NCI-H510A (cell line): ENCODE measurements at places on chromosomes 5 and 9.

GRCh38 chr5:170757182-170757601 is 26.3 kb upstream of the GABRP start:
- DNase-seq: no peak

DNA sequence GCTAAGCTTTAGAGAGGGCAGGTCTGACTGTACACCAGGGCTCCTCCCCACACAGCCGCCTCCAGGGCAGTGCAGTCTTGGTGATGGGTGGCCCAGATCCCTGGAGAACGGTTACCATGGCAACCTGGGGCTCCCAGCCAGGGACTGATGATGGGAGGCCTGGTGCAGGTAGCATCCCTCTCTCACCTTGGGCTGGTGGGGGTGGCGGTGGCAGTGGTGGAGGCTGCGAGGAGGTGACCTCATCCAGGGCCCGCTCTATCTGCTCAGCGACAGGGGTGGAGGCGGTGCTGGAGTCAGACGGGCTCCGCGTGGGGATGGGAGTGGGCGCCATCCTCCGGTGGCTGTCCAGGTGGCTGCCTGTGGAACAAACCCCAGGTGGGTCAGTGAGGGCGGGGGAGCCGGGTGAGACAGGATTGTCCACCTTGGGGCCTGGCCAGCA is 12.3 kb downstream of the PRR7 start:
- no peak for DNase-seq

GRCh38 chr9:17219261-17219660 is 84.4 kb downstream of the CNTLN start:
- no peak for DNase-seq

GRCh38 chr9:88278036-88278435 is 110.2 kb upstream of the SPIN1 start:
- no peak for DNase-seq

- no peak for DNase-seq
These were observed 630.2 kb upstream of the DMAC1 start for GRCh38 chr9:8429768-8430167.

DNA sequence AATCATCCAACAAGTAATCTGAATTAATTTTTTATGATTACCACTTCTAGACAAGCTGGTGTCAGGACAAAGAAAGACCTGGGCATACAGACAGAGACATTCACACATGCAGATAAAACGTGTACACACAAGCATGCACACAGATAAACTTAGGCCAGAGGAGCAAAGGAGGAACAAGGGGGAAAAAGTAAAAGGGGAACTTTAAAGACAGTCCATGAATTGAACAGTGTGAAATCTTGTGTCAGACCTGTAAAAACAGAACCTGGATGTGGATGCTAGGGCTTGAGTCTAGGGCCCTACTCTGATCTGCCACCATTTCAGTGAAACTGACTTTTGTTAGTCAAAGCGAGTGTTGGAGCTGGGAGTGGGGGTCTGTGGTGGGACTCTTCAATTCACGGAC is 11.2 kb upstream of the ZSWIM6 start:
- DNase-seq: no peak

GRCh38 chr5:7850395-7851239 is at the start of gene CFAP90:
TSS of gene CFAP90 (minus strand) at chr5:7851133. CDS start at chr5:7851021, 112 bp downstream.
- peak; percentile 72 for DNase-seq

DNA sequence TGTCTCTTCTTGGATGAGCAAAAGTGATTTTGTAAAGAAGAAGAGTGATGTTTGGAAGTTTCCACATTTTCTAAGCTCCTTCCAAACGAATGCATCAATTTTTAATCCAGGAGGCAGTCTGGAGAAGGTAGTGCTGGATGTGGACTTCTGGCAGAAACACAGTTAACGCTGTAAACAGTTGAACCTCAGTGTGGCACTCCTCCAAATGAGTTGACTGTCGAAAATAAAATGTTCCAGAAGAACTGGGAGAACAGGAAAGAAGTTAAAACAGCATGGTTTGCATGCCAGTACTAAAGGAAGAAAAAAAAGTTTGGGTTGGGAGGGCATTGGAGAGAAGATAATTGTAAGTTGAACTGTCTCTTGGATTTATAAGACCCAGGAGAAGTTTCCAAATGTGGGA is 6.5 kb downstream of the ZNF462 start:
- DNase-seq: no peak

GRCh38 chr5:131514316-131515283 is 120.4 kb downstream of the RAPGEF6 start:
- no peak for DNase-seq

DNA sequence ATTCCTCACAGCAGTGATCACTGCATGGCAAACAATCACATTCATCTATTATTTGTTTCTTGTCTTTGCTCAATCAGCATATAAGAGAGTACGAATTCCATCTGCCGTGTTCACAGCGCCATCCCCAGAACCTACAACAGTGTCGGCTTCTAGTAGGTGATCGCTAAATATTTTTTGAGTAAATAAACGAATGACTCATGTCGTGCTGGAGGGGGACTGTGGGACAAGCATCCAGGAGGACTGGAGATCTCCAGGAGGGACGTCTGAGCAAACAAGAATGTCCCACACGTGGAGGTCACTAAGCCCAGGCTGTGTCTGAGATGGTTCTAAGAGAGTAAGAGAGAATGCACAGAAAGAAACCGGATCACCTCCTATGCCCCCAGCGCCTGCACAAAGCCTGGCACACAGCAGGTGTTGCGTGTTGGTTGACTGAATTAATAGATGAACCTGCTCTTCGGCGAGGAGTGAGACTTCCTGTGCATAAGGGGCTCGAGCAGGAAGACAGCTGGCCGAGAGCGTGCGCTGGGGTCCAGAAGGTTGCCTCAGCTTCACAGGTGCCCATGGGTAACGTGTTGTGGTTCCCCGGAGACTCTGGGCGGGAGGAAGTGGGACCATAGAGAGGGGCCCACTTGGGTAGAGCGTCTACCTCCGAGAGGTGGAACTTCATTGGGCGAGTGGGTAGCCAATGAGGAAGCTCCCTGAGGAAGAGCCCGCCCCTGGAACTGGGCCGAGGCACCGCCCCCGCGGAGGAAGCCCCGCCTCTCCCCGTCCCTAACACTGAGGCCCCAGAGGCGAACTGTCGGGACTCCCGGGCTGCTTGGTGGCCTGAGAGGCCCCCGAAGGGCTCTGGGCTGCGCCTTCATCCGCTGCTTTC is 193.0 kb downstream of the MELK start:
- peak; percentile 75 for DNase-seq

- DNase-seq: no peak
These were observed 168.3 kb downstream of the PIK3R1 start for GRCh38 chr5:68383888-68384310.

GRCh38 chr5:77358255-77359205 is 133.6 kb downstream of the WDR41 start:
- DNase-seq: no peak

- DNase-seq: no peak
These were observed 5.8 kb downstream of the LCN12 start for GRCh38 chr9:136957901-136958300.

- no peak for DNase-seq
These were observed 749 bp downstream of the SOWAHA start for GRCh38 chr5:132813599-132814502.

DNA sequence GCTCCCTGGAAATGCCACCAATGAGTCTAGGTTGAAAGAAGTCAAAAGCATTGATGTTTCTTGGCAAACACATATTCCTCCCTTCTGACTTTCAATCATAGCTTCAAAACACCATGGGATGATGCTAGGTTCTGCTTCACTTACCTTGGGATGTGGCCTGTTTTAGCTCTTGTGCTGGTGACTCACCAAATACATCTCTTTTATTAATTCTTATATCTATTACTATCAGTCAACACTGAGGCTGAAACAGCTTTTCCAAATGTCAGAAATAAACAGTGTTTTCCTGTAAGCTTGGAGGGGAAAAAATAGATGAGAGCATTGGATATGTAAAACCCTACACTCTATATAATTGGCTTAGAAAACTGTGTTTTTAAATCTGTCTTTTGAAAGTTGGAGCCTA is 245.4 kb upstream of the NREP start:
- no peak for DNase-seq

GRCh38 chr9:132586830-132587591 is 4.6 kb downstream of the BARHL1 start:
- no peak for DNase-seq

DNA sequence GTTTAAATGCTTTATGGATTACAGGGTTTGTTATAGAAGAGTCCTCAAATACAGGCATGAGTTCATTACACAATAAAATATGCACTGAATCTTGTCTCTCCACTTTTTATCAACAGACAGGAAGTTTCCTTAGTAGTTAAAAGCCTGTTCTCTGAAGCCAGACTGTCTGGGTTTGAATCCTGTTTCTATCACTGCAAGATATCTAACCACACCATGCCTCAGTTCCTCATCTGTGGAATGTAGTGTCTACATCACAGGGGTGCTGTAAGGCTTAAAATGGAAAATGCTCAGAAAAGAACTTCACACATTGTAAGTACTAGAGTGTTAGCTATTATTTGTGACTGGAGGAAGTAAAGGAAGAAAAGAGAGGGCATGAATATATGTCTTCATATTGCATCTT is 9.3 kb downstream of the LIX1 start:
- DNase-seq: no peak

- DNase-seq: no peak
These were observed 526.3 kb downstream of the GABRG2 start for GRCh38 chr5:162593881-162594280.

GRCh38 chr9:106954974-106955850 is 92.2 kb downstream of the ZNF462 start:
- peak; percentile 46 for DNase-seq

- no peak for DNase-seq
These were observed 72.2 kb downstream of the SNX18 start for GRCh38 chr5:54589786-54590185.

DNA sequence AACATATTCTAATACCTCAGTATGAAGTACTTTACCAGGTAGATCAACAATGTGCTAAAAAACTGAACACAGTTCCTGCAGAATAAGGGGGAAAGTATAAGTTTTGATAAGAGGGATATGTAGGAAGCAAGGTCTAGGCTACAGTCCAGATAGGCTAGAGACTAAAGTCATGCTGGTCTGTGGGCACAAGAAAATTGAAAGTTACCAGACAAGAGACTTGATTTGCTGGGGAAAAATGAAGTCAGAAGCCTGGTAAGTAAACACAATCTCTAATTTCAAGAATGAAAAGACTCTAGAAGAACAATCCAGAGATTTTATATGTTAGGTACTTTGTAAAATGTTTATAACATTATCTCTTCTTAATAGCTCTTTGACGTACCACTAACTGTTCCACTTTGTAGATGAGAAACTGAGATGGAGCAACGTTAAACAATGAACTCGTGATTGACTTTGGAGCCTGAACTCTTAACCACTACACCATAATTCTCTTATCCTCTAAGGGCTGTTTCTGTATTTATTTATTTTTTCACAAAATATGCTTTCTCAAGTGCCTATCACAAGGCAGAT is 19.5 kb downstream of the ADAMTS6 start:
- DNase-seq: no peak

DNA sequence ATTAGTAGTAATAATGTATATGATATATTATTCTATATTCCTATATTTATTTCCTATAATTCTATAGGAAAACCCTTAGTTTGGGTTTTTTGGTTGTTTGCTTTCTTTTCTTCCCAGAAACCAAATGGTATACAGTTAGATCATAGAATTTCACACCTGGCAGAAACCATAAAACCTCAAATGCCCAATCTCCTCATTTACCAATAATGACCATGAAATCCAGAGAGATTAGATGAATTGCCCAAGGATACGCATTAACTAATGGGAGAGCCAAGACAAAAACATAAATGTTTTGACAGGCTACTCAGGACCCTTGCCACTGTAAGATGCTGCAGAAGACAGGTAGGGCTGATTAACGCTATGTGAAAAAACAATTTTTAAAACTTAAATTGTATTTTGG is 158.7 kb upstream of the FST start:
- DNase-seq: no peak

DNA sequence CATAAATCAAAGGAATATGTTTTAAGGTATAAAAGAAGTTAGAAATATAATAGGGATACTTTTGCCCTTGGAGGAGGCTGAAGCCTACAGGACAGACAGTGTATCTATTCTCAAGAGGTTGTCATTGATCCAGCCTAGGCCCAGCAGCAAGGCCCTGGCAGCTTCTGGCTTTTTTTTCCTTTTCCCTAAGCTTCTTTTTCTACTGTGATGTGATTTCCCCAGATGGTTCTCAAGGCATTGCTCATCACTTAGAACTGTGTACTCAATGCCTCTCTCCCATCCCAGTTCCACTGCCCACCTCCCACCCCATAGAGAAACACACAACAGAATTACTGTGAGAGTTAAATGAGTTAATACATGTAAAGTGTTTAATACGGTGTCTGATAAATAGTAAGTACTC is 88.6 kb downstream of the SLC44A1 start:
- no peak for DNase-seq

DNA sequence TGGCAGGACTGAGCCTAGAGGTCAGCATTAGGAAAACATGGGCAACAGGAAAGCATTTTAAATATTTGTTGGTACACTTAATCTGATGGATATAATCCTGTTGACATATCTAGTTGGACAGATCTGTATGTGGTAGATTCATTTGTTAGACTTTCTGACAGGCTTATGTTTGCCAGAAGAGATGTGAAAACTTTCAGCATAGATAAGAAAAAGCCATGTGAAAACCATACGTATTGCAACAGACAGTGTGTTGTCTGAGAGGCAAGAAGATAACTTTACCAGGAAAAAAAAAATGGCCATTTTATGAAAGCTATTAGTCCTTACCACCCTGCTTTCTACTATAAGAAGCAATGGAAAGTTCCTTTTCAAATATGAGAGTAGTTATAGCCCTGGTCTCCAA is 1902.2 kb upstream of the C9orf72 start:
- no peak for DNase-seq

- no peak for DNase-seq
These were observed 453.3 kb downstream of the BNC2 start for GRCh38 chr9:16417161-16417560.

DNA sequence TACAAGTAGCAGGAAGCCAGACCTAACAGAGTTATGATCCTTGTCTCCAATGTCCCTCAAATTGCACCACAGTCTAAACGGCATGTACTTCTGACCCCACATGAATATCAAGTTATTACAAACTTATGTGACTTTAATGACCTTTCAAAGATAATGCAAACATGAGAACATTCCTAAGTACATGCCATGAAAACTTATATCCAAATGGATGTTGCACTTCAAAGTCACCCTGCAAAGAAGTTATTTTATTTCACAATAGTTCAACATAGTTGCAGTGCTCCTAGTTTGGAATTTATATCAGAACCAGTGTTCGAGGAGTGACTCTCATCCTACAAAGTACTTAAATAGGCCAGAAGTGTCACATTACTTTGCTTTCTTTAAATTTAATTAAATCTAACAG is 41.2 kb upstream of the ITGA1 start:
- no peak for DNase-seq

GRCh38 chr9:134792627-134793026 is 88.0 kb upstream of the FCN2 start:
- no peak for DNase-seq

- no peak for DNase-seq
These were observed 348.5 kb upstream of the RIOK2 start for GRCh38 chr5:97531549-97531948.

GRCh38 chr9:130575514-130575913 is 3.9 kb upstream of the FUBP3 start:
- no peak for DNase-seq
